AG04449 (cell line): ENCODE measurements at places on chromosomes 12 and 14.

DNA sequence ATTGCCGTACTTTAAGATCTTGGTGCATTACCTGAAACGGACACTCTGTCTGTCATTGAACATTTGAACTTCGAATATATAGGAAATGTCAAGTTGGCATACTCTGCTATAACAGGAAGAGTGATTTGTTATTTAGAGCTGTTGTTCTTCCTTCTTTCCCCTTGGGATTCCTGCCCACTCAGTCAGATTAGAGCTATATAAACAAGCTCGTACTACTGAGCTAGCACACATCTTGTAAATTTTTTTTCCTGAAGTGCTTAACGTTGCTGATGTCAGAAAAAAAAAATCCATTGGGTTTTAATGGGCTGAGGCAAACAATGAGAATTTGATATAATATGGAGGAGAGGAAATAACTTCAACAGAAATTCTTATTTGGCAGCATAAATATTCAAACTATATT is 26.8 kb downstream of the RGS6 start:
- DNase-seq = no peak

DNA sequence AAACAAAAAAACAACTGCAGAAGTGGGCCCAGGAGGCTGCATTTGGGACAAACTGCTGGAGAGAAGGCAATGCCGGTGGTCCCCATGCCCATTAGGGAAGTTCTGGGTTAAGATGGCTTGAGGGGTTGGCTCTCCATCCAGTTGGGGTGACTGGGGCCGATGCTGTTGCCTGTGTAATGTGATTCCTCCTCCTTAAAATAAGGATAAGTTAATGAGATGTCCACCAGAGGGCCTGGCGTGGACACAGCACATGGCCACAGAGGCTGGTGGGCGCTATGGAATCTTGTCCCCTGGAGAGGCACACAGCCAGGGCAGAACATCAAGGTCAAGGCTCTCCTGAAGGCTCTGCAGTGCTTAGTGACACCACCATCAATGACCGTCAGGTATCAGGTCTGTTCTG is 1.0 kb upstream of the TESC start:
- no peak for DNase-seq

DNA sequence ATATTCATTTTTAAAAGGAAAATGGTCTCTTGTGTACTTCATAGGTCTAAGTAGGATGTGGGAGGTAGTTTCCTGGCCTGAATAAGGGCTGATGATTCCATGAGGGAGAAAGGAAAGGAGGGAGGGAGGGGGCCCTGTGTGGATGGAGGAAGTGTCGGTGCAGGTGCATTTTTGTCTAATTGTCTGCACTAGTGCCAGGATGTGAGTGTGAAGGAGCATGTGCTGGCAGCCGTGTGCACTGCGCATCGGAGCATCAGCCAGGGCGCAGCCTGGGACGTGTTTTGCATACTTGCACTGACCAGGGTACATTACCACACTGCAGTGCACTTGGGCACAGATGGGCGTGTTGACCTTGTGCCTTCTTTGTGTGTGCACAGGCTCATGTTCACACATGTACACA is 29.2 kb downstream of the SMUG1 start:
- DNase-seq = no peak

GRCh38 chr12:113221997-113222729 is 899 bp downstream of the TPCN1 start:
- no peak for DNase-seq

- DNase-seq = no peak
These were observed 906 bp downstream of the MARK3 start for GRCh38 chr14:103385929-103386712.

- no peak for DNase-seq
These were observed 59.6 kb upstream of the NCOR2 start for GRCh38 chr12:124626971-124627411.

GRCh38 chr12:124392271-124392666 is 97.4 kb downstream of the RFLNA start:
- no peak for DNase-seq

- no peak for DNase-seq
These were observed 223.1 kb downstream of the ANO6 start for GRCh38 chr12:45439039-45439438.

GRCh38 chr12:58206876-58207275 is 265.5 kb downstream of the ATP23 start:
- no peak for DNase-seq

- DNase-seq = peak; percentile 33
These were observed 47.9 kb downstream of the FGD6 start for GRCh38 chr12:95169368-95169767.

DNA sequence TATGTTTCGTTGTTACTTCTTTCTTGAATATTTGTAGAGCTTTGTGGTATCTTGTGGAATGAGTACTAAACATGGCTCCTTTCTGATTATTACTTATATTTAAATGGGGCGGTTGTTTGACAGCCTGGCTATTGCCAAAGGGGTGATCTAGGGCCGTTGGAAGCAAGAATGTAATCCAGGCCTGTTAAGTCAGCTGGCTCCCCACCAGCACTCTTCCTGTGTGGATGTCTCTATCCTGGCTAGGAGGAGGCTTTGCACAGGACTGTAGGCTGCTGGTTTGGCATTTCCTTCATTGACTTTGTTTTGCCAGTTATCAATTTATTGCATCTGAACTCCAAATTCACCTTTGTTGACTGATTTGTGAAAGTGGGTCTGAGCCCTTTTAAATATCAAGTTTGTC is 5.6 kb downstream of the FAM234B start:
- peak; percentile 19 for DNase-seq

DNA sequence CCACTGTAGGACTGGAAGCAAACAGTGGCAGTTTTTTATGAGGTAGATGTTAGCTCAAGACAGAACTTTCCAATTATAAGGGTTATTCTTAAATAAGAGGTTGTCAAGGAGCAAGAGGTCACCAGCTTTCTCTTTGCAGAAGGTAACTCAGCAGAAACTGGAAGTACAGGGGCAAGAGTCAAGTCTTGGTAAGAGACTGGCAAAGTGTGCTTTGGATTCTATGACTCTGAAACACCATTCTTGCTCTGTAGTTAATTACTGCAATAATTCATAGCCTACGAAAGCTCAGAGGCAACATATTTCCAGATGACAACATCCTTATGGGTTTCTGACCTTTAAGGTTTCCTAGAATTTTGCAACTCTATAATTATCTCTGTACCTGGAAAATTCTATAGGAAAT is 51.3 kb downstream of the RMST start:
- DNase-seq = no peak

DNA sequence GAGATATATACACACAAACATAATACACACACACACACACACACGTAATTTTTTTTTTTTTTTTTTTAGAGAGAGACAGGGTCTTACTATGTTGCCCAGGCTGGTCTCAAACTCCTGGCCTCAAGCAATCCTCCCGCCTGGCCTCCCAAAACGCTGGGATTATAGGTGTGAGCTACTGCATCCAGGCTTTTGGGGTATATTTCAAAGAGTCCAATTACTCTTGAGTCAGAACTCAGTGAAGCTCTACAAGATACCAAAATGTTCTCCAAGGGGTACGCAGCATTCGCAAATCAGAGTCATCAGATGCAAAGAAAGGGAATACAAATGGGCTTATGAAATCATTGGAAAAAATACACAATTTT is 54.0 kb downstream of the PHLDA1 start:
- no peak for DNase-seq

- DNase-seq = no peak
These were observed 1453.5 kb downstream of the AACS start for GRCh38 chr12:126518596-126519200.

GRCh38 chr14:99664058-99664936 is 19.4 kb downstream of the HHIPL1 start:
- no peak for DNase-seq

- DNase-seq = no peak
These were observed 12.2 kb downstream of the RPH3A start for GRCh38 chr12:112803620-112804282.

GRCh38 chr12:65232476-65233077 is 45.9 kb upstream of the MSRB3 start:
- no peak for DNase-seq

- DNase-seq = no peak
These were observed 50.9 kb upstream of the BICDL1 start for GRCh38 chr12:119938049-119938667.

DNA sequence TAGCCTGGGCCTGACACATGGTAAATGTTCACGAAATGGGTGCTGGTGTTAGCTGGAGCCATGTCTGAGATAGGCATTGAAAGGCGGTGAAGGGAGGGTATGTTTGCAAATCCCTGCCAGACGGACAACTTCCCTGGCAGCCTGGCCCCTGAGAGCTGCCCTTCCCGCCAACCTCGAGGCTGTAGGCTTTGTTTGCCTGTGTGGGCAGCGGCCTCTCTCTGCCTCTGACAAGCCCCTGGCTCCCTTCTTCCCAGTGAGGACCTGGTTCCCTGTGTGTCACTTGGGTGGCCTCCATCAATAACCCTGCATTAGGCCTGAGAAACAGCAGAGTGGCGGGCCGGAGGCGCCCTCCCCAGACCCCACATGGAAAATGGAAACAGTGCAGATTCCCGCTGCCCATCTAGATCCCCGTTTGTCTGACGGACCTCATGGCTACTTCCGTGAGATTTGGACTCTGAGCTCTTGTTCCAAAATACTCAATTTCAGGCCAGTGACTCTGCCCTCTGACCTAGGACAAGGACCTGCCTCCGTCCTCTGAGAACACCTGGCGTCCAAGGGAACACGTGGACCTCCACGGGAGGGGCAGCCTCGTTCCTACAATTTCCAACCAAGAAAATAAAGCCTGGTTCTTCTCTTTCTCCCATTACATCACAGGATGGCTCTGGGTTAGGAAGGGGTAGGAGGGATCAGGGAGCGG is 325.5 kb downstream of the DPF3 start:
- no peak for DNase-seq

GRCh38 chr12:2624543-2625288 is 170.1 kb upstream of the FKBP4 start:
- DNase-seq = no peak

- DNase-seq = no peak
These were observed 10.3 kb downstream of the KRT85 start for GRCh38 chr12:52356762-52357580.

DNA sequence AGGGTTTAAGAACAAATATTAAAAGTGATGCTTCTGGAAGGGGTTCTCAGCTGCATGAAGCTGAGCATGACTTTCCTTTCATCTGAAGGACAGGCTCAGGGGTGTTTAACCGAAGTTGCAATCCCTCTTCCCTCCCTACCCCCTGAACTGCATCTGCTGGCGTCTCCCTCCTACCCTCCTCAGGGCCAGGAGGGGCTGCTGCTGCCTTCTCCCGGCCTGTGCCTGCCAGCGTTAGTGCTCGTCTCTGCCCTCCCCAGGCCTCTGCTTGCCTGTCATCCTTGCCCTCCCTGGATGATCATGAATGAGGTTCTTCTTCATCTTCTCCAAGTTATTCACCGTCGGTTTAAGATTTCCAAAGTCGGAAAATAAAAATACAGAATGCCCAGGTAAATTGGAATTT is 12.2 kb downstream of the SMOC1 start:
- no peak for DNase-seq

- no peak for DNase-seq
These were observed 58.5 kb downstream of the NIN start for GRCh38 chr14:50772412-50772811.

- no peak for DNase-seq
These were observed 17.4 kb downstream of the LRP6 start for GRCh38 chr12:12249216-12250050.

GRCh38 chr14:37707716-37708115 is 112.3 kb downstream of the TTC6 start:
- no peak for DNase-seq

DNA sequence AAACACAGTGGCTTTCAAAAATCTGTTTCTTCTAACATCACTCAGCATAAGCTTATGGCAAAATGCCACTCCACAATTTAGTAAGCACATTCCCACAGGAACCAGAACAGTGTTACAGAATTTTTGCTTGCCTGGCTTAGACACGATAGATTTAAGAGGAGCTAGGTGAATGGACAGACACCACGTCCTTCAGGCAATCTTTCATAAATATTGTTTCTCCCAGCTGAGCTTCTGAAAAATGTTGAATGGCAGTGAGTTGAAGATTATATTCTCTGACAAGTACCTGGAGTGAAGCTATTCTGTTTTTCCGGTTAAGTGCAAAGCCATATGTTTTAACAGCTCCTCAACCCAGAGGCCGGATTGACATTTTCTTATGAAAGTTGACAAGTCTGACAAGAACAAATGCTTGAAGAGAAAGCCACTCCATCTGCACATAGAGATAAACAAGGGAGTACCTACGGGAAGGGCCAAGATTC is 102.0 kb downstream of the FSCB start:
- no peak for DNase-seq

GRCh38 chr14:89429199-89430181 is 12.5 kb upstream of the FOXN3 start:
- DNase-seq = no peak

GRCh38 chr12:53205747-53206419 is 1.2 kb downstream of the ITGB7 start:
- no peak for DNase-seq

DNA sequence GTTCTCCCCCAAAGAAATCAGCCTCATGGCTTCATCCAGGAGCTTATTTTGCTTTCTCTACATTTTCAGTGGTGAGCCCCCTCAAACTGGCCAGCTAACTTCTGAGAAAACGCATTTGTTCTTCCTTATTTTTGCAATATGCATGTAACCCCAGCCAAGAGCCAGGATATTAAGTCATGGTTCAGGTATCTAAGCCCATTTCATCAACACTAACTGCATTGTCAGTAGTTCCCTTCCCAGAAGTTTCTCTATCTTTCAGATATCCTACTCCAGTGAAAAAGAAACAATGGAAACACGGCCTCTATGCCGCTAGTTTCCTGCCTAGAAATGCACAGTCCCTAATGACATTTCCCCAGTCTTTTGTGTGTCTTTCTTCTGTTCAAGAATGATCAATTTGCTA is 102.8 kb upstream of the RASSF8 start:
- no peak for DNase-seq

DNA sequence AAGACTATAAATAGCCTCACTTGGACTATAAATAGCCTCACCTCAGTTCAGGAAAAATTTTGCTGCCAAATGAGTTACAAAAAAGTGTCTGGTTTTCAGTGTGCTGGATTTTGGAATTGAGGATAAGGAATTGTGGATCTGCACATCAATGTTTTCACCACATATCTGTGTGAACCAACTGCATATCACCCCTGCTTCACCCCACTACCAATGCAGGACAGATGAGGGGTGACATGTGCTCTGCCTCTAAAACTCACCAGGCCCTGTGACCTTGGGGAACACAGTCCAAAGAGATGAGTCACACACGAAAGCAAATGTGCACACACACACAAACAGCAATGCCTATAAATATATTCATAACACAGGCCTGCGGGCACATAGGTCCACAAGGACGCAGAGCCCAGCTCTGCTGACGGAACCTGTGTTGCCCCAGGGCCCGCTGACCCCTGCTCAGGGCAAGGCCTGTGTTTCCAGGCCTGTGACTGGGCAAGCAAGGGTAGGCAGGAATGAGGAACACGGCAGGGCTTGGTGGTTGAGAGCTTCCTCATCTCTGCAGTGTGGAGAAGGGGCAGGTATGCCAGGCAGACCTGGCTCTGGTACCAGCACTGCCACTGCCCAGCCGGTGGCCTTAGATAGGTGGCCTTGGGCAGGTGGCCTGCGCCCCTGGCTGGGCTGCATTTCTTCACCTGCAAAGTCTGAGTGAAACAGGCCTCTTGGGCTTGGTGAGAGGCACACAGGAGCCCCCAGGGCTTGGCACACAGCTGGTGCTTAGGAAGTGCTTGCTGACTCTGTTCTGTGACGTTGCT is 82.4 kb downstream of the ARL6IP4 start:
- DNase-seq = no peak

- no peak for DNase-seq
These were observed 2.1 kb downstream of the OR6C70 start for GRCh38 chr12:55467836-55468235.
